ENCODE measurements at places on chromosomes 4 and X.

DNA sequence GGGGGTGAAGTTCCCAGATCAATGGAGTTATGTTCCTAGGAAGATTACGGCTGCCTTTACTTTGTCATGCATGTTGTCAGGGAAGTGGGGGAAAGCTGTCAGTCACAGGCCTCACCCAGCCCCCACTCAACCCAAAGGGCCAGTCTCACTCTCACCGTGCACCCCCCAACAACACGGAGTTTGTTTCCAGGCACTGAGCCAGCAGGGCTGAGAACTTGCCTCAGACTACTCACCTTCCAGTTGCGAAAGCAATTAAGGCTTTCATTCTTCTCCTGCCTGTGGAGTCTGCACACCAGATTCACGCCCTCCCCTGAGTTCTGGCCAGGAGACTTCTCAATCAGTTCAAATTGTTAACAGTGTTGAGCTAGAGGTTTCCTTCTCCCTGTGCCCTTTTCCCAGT lies 114.3 kb downstream of the SH3BGRL start:
- DNase-seq: no peak

GRCh38 chr4:181952478-181952877 lies 290.7 kb upstream of the TENM3 start:
- DNase-seq: peak; percentile 54

DNA sequence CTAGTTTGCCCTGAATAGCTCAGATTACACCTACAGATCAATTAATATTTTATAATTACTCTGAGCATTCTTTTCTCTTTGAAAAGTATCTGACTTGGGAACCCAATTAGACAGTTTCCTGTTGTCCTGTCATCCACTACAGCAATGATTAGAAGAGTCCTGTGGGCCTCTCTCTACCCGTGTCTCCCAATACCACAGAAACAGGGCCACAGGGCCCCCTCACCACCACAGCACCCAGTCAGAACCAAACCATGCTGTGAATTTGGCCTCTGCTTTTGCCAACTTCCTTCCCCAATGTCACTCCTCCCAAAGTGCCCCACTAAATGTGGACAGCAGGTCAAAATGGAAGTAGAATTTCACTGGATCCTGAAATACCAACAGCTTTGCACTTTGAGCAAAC lies 10.3 kb downstream of the USP46 start:
- no peak for DNase-seq

DNA sequence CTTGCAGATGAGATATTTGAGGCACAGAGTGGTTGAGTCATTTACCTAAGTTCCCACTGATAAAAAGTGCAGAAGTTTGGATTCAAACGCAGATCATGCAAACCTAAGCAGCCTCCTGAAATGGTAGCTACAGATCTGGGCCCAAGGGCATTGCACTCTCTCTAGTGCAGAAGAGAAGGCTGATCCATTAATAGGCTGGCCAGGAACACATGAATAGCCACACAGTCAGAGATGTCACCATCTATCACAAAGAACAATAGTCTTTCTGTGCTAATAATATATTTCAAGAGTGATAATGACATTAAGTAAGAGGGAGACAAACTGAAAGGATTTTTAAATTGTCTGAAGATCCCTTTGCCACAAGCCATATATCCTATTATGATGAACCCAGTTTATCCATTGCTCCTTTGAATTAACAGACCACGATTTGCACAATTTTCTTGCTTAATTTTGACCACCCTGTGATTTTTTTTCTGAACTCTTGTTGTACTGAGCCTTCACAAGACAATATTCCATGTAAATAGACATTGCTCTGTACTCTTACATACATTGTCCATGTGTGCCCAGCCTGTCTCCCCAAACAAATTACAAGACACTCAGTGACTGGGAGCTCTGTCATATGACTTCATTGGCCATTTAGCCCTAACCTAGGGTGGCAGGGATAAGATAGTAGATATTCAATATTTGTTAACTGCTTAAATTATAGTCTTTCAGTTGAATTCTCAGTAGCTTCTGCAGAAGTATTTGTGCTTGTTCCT lies 112.4 kb upstream of the RBPJ start:
- no peak for DNase-seq

GRCh38 chrX:131840799-131841495 lies 182.2 kb upstream of the STK26 start:
- no peak for DNase-seq
